ENCODE measurements at places on chromosomes 4 and X.
A peak's percentile ranks its signal among the peaks of the same experiment; 100 is the strongest.

- no peak for DNase-seq
Observed at GRCh38 chr4:170589597-170590191, 499.9 kb upstream of the AADAT start.

GRCh38 chrX:73577361-73577760 lies 14.4 kb downstream of the CHIC1 start:
- no peak for DNase-seq

DNA sequence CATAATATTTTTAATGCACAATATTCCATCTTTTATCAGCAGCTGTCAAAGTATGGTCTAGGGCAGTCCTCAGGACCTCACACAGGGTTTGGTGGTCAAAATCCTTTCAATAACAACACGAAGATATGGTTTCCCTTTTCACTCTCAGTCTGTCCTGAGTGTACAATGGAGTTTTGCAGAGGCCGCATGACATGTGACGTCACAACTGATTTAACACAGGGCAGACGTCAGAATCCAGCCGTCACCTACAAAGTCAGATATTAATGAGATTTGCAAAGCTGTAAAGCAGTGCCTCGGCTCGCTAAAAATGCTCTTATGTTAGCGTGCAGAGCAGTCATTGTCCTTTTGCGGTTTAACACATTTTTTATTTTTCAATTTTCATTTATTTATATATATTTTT lies 12.5 kb downstream of the ABLIM2 start:
- no peak for DNase-seq

DNA sequence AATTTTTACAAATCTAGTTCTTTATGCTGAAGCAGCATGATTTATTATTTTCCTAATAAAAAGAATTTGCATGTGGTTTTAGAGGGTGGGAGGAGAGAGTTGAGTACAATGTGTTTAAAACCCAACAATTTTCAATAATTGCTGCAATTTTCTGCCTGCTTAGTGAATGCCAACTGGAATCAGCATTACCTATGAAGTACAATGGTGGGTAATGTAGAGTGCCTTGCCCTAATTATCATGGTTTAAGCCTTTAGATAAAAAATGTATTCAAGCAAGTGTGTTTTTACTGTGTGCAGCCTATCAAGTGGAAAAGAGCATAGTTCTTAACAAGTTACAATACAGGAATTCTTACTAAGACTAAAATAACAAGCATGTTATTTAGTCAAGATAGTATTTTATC lies 77.9 kb upstream of the ANKRD50 start:
- no peak for DNase-seq

DNA sequence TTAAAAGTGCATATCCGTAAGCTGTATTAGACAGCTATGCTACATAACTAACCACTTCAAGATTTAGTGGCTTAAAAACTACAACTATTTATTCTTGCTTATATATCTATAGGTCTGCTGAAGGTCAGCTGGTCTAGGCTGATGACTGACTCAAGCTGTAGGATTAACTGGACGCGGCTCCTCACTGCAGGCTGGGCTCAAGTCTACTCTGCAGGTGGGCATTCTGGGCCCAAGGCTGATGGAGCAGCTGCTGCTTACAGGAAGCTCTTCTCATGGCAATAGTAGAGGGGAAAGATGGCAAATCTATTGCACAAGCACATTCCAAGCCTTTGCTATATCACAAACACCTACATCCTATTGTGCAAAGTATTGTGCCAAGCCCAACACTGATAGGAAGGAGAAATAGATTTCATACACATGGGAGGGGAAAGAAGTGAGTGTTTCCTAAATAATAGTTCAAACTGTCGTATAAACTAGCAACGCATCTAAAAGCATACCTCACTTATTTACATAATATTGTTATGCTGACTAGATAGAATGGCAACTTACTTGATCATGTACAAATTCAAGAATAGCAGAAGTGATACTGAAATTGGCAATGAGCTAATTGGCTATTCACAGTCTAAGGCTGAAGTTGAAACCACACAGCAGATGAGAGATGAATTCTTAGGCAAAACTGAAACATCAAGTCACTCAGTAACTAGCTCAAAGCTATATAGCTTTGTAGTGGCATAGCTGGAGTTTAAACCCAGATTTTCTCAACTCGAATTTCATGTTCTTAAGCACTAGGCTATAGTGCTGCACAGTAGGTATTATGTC lies 263.8 kb downstream of the NKX6-1 start:
- no peak for DNase-seq

DNA sequence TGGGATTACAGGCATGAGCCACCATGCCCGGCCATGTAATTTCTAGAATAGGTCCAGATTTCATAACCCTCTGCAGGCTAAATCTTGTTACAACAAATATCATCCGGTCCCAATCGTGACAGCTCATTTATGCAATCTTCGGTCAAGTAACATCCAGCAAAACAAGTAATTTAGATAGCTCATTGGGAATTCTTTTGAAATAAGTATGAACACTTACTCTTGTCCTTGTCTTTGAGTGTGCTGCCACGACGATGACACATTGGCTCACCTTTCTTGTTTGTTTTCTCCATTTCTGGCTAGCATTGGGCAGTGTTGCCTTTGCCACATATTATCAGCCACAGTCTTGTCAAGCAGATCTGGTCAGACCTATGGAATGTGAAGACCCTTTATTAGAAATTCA lies 92.0 kb downstream of the PHEX start:
- no peak for DNase-seq

DNA sequence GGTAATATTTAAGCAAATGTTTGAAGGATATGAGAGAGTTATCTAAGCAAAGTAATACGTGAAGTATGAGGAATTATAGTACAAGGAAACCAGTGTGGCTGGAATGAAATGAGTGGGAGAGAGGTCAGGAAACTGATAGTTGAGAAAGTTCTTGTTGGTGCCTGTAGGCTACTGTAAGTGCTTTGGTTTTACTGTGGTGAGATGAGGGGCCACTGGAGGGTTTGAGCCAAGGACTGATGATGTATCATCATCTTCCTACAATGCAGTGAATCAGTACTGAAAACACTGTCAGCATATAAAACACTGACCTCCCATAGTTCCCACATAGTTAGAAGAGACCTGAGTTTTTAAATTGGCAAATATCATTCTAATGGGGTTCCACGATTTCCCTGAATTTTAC lies 367.5 kb upstream of the CTSO start:
- no peak for DNase-seq

DNA sequence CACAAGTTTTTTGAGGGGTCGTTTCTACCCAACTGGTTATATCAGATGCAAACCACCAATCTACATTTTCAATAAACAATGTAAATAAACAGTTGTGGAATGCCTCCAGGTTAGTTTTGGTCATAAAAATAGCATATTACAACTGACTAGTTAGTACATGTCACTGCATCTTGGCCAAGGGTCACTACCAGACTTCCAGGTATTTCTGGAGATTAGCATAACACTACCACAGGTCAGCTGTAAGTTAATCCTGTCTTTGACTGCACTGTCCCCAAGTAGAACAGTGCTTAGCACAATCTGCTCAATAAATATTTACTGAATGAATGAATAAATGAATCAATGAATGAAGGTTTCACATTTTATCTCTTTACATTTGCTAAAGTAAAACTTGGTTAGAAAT lies 64.4 kb downstream of the TBC1D19 start:
- DNase-seq, result no peak

DNA sequence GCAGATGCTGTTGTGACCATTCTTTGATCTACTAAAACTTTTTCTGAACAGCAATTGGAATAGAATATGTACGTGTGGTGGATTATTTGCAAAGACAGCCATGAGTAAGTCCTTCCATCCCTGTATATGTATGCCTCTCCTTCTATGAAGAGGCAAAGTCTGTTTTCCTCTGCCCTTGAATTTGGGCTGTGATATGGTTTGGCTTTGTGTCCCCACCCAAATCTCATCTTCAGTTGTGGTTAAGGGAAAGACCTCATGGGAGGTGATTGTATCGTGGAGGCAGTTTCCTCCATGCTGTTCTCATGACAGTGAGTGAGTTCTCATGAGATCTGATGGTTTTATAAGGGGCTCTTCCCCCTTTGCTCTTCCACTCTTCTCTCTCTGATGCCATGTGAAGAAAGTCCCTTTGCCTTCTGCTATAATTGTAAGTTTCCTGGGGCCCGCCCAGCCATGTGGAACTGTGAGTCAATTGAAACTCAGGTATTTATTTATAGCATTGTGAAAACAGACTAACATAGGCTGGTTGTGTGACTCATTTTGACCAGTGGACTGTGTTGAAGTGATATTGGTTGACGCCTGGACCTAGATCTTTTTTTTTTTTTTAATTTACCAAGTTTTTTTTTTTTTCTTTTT lies 108.3 kb upstream of the CAMK2D start:
- DNase-seq, result no peak

DNA sequence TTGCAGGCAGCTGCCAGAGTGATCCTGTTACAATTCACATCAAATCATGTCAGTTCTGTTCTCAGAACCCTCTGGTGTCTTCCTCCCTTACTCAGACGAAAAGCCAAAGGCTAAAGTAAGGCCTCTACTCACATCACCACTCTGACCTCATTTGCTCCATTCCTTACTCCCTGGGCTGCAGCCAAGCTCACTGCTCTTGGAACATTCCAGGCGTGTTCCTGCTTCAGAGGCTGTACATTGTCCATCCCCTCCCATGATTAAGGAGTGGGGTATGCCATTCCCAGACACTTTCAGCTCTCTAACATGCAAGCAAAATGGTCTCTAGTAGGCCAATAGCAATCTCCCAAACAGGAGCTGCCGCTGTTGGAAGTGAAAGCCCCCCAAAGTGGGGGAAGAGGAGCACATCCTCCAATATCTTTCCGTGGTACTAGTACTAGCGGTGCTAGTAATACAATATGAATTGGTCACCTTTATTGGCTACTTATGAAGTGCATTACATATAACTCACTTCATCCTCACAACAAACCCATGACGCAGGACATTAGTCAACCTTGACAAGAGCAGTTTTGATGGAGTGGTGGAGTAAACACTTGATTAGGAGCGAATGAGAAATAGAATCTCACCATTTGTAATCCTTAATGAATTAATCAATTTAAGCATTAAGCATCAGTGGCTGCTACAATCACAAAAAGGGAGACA lies 15.0 kb downstream of the GAB3 start:
- DNase-seq, result no peak

DNA sequence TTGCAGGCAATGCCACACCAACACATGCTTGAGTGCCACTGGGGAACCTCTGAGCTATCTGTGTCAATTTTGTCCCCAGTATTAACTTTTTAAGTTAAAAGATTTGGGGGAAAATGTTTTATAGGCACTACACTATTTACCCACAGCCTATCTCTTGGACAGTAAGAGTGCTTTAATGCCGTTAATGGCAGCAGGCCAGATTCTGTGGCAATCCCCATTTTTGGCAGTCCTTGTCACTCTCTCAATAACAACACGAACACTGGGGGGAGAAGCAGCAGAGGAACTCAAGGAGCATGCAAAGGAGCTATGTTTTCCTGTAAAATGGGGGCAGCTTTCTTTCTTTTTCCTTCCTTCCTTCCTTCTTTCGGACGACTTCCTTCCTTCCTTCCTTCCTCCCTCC lies 168.6 kb downstream of the NSUN7 start:
- no peak for DNase-seq

DNA sequence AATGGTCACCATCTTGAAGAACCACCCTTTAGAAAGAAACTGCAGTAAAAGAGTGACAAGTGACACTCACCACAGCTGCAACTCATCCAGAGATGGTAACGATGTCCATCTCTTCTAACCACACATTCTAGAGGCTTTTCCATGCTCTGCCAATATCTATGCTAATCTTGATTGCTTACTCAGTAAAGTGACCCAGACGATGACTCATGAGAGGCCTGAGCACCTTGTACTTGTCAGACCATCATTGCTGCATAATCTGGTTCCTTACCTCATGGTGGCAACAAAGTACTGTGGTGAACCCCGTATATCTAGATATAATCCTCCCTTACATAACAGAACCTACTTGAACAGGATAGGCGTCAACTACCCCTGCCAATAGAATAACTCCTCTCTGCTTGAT lies 75.6 kb downstream of the CCNG2 start:
- DNase-seq, result no peak

- DNase-seq, result no peak
Observed at GRCh38 chr4:147799986-147800555, 68.2 kb downstream of the ARHGAP10 start.

- DNase-seq, result no peak
Observed at GRCh38 chr4:156830351-156830750, 141.2 kb downstream of the PDGFC start.

GRCh38 chrX:13499736-13500135 lies 69.7 kb upstream of the EGFL6 start:
- DNase-seq, result no peak

DNA sequence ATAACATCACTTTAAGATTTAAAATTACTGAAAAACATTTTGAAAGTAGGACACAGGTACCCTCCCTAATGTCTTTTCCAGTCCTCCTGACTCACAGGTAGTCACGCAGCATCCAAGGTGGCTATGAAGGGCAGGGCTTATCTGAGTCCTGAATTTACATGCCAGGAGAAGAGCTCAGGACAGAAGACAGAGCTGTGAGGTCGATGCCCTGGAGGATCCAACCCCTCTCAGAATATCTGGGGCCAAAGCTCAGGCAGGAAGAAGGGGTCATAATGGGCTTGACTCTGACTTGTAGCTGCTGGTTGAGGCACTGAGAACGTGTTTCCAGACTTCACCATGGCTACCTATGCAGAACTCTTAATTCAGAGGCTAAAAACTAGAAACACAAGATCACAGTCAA lies 177.5 kb downstream of the AASDH start:
- DNase-seq, result peak; percentile 31

DNA sequence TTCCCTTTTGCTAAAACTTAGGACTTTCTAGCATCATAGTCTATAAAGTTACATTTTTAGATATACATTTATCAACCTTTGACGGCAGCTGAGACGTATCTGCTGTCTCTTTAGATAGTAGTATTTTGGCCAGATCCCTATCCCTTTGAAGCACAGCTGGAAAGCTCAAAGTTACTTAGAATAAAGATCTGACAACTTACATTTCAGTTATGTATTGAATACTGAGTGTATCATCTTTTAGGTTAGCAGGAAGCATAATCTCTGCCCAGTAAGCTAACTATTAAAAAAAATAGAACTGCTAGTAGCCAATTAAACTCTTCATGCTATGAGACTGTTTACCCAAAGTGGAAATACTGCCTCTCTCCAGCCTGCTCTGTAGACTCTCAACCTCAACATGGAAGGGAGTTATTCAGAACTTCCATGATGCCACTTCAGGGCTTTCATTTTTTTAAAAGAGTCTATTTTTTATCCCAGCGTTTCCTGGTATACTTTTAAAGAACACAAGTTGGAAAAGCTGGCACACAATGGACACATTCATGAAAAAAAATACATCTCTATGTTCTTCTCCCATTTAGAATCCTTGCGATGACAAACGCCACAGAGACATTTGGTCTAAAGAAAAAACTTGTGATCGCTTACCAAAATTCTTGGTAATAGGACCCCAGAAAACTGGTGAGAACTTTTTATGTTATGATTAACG lies 126.3 kb downstream of the PRSS12 start:
- no peak for DNase-seq

Data from H9 (cell line).